Articular chondrocyte of knee joint (primary cell): ENCODE measurements at places on chromosomes 1 and 21. TPM values are rescaled to one million over a fixed set of nuclear protein-coding genes. Genes with fewer than 3 reads are reported as not detected.

The KRTAP21-3 gene
- total RNA-seq = not detected in 2 replicates

The TCHH gene
- total RNA-seq = under 0.01 TPM in 1 of 2 replicates, not detected in the other

The SYT11 gene
- 38.2 and 45.9 TPM in 2 replicates for total RNA-seq

The RGSL1 gene
- total RNA-seq = not detected in 2 replicates

The TFAP2E gene
- total RNA-seq = 0.54 and 0.65 TPM in 2 replicates
